ENCODE measurements at places on chromosomes 7 and 10.

DNA sequence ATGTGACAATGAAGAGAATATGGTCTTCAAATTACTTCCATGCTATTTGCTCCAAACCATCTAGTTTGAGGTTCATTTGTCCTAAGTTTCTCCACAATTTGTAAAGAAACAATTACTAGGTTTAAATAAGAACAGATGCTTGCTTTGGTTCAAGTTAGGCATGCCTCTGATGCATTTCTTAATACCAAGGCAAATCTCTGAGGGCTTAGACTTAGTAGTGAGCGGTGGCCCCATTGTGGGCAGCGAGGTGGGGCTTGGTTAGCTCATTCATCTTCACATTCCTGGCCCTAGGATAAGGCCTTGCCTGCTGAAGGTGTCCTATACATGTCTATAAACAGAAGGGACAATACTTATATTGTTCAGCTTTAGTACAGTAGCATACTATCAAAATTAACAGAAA is 52.4 kb upstream of the RHEB start:
- H3K4me3 ChIP-seq: no peak overlapping the region
- H3K27ac ChIP-seq: no peak overlapping the region
- H3K27me3 ChIP-seq: no peaks in the 10 kb centered on the region
- no peaks in the 10 kb centered on the region for H3K4me1 ChIP-seq
- no peaks in the 10 kb centered on the region for H3K36me3 ChIP-seq

DNA sequence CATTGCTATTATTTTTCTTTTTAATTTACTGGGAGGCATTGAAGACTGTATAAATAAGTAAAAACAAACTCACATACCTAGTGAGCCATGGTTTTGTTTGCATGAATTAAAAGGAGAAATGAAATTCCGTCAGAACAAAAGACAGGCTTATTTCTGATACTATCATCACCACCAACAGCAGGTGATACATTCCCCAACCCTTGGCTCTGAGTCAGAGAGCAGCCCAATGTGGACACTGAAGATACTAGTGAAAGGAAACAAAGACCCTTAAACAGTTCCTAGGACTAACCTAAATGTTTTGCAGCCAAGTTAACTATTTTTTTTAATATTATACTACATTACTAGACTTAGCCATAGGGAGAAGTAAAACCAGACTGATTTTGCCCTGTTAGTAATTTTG is 31.6 kb downstream of the CHRM2 start:
- DNase-seq: no peak
- H3K27me3 ChIP-seq: no peaks in the 10 kb centered on the region
- no peak overlapping the region for H3K27ac ChIP-seq
- H3K4me1 ChIP-seq: no peaks in the 10 kb centered on the region
- no peak overlapping the region for H3K4me3 ChIP-seq

DNA sequence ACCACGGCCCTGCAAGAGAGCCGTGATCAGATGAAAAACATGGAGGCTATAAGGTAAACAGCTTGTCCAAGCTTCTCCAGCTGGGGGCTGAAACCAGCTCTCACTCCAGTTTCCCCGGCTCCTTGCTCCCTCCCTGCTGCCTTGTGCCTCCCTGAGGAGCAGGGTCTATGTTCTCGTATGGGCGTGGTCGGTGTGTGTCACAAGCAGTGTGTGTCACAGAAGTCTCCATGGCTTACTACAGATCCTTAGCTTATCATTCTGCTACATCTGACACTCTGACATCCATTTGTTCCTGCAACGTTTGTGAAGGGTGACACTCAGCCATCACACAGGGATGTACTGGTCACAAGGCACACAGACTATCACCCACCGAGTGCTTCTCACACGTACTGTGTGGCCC is 54.6 kb downstream of the CSGALNACT2 start:
- H3K27ac ChIP-seq: no peak overlapping the region
- H3K4me1 ChIP-seq: no peaks in the 10 kb centered on the region
- no peak for DNase-seq
- H3K27me3 ChIP-seq: no peaks in the 10 kb centered on the region
- H3K36me3 ChIP-seq: no peaks in the 10 kb centered on the region
- H3K4me3 ChIP-seq: no peak overlapping the region

- no peaks in the 10 kb centered on the region for H3K4me1 ChIP-seq
- H3K27me3 ChIP-seq: no peaks in the 10 kb centered on the region
- H3K4me3 ChIP-seq: no peak overlapping the region
- no peak for DNase-seq
These were observed 49.8 kb upstream of the SLC35B4 start for GRCh38 chr7:134366481-134366880.

DNA sequence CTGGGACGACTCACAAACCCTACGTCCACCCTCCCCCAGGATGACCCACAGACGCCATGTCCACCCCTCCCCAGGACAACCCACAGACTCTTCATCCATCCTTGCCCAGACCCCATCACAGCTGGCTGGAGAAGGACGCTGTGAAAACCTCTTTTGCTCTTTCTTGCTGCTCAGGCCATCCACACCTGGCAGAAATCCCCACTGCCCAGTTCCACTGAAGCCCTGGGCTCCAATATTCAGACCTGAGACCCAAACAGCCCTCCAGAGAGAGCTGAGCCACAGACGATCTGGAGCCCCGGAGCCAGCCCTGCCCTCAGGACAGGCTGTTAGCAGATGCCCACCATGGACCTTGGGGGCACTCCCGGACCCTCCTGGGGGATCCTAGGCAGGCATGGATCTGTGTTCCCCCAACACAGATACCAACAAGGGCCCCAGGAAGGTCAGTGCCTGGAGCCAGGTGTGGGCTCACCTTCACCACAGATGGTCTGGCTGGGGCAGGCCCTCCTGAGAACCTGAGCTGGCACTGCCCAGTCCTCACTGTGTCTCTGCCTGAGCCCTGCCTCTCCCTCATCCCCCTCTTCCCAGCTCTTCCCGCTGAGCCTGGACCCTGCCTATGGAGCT is 226.2 kb downstream of the PTPRN2 start:
- no peak overlapping the region for H3K4me3 ChIP-seq
- no peaks in the 10 kb centered on the region for H3K4me1 ChIP-seq
- no peaks in the 10 kb centered on the region for H3K27me3 ChIP-seq
- no peak overlapping the region for H3K27ac ChIP-seq

GRCh38 chr10:129049501-129049900 is 417.5 kb upstream of the MGMT start:
- H3K27ac ChIP-seq: no peak overlapping the region
- H3K27me3 ChIP-seq: no peaks in the 10 kb centered on the region
- DNase-seq: no peak

GRCh38 chr10:71084061-71084817 is 128.1 kb upstream of the UNC5B start:
- no peaks in the 10 kb centered on the region for H3K27me3 ChIP-seq
- H3K4me3 ChIP-seq: no peak overlapping the region
- no peak overlapping the region for H3K27ac ChIP-seq

DNA sequence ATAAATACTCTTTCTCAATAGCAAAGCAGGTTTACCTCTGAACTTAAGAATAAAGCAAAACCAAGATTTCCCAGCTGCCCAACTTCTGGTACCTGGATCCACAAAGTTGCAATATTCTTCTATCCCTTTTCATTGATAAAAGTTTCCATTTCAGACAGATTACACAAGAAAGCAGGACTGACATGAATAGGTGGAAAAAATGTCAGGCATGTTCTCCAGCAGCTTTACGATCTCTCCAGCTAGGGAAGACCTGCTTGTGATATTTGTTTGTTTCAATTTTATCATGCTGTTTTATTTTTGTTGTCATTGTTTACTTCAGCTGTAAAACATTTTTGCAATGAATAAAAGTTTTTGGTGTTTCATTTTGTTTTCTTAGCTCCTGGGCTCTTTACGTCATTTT is 9.0 kb downstream of the RGS10 start:
- H3K27ac ChIP-seq: no peak overlapping the region
- H3K27me3 ChIP-seq: no peaks in the 10 kb centered on the region
- no peak for DNase-seq
- H3K4me3 ChIP-seq: no peak overlapping the region

DNA sequence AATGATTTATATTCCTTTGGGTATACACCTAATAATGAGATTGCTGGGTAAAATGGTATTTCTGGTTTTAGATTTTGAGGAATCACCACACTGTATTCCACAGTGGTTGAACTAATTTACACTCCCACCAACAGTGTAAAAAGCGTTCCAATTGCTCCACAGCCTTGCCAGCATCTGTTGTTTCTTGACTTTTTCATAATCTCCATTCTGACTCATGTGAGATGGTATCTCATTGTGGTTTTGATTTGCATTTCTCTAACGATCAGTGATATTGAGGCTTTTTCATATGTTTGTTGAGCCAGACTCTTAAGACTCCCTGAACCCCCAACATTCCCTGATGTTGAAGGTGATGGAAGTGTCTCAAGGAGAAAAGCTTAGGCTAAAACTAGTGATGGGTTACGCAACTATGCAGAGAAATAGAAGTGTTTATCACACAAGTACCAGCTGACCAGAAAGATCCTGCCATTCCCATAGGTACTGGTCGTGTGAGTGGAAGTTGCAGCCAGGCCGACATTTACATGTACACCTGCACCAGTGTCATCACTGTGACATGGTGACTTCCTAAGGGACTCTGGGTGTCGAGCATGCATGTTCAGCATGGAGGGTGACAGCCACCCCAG is 711.2 kb upstream of the NRP1 start:
- H3K4me3 ChIP-seq: no peak overlapping the region
- DNase-seq: no peak
- H3K27ac ChIP-seq: no peak overlapping the region
- no peaks in the 10 kb centered on the region for H3K36me3 ChIP-seq

DNA sequence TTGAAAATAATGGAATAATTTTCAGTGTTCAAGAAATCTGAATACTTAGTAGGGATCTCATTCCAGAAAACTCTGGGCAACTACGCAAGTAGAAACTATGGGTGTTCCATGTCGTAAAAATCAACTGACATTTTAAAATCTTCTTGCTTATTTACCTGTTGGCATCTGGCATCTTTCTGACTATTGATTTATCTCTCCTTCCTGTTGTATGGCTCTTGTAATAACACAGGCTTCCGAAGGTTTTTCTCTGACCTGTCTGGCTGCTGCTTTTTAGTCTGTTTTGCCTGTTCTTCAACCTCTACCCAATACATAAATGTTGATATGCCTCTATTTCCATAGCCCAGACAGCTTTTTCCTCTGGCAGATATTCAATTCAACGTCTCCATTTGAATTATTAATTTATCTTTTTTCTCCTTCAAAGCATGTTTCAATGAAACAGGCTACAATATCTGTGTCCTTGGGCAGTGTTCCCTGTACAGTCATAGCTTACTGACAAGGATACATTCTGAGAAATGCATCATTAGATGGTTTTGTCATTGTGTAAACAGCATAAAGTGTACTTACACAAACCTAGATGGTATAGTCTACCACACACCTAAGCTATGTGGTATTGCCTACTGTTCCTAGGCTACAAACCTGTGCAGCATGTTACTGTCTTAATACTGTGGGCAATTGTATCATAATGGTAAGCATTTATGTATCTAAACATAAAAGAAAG is 105.9 kb upstream of the ETV1 start:
- H3K27me3 ChIP-seq: no peaks in the 10 kb centered on the region
- no peak overlapping the region for H3K4me3 ChIP-seq
- H3K4me1 ChIP-seq: no peaks in the 10 kb centered on the region
- no peak for DNase-seq

GRCh38 chr10:116216676-116217075 is 56.3 kb downstream of the GFRA1 start:
- H3K4me1 ChIP-seq: no peaks in the 10 kb centered on the region
- H3K36me3 ChIP-seq: no peaks in the 10 kb centered on the region
- no peak for DNase-seq
- H3K4me3 ChIP-seq: no peak overlapping the region
- no peak overlapping the region for H3K27ac ChIP-seq

- peak; percentile 84 for DNase-seq
- H3K27me3 ChIP-seq: peaks cover 46% of the 10 kb centered on the region
- peak overlapping the region; percentile 24 for H3K4me3 ChIP-seq
- no peaks in the 10 kb centered on the region for H3K36me3 ChIP-seq
- H3K27ac ChIP-seq: no peak overlapping the region
These were observed 7.1 kb downstream of the SHH start for GRCh38 chr7:155804897-155805825.

- peaks cover 5% of the 10 kb centered on the region for H3K4me1 ChIP-seq
- peak; percentile 68 for DNase-seq
- H3K27ac ChIP-seq: peak overlapping the region; percentile 86
- no peak overlapping the region for H3K4me3 ChIP-seq
- no peaks in the 10 kb centered on the region for H3K36me3 ChIP-seq
These were observed 16.7 kb upstream of the CLIP2 start for GRCh38 chr7:74272305-74273038.

DNA sequence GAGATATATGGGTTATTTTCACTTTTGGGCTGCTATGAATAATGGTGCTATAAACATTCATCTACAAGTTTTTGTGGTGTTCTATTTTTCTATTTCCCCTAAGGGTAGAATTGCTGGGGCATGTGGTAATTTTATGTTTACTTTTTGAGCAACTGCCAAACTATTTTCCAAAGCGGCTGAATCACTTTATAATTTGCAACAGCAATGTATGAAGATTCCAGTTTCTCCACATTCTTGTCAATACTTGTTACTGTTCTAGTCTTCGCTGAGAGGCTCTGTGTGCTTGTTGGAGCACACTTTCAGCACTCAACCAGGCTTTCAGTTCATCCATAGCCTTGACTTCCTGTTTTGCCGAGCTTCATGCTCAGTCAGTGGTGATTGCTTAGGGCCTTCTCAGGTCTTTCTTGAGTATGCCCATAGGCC is 39.0 kb downstream of the ADK start:
- H3K4me1 ChIP-seq: no peaks in the 10 kb centered on the region
- H3K4me3 ChIP-seq: no peak overlapping the region
- DNase-seq: no peak
- no peaks in the 10 kb centered on the region for H3K36me3 ChIP-seq
- no peaks in the 10 kb centered on the region for H3K27me3 ChIP-seq

DNA sequence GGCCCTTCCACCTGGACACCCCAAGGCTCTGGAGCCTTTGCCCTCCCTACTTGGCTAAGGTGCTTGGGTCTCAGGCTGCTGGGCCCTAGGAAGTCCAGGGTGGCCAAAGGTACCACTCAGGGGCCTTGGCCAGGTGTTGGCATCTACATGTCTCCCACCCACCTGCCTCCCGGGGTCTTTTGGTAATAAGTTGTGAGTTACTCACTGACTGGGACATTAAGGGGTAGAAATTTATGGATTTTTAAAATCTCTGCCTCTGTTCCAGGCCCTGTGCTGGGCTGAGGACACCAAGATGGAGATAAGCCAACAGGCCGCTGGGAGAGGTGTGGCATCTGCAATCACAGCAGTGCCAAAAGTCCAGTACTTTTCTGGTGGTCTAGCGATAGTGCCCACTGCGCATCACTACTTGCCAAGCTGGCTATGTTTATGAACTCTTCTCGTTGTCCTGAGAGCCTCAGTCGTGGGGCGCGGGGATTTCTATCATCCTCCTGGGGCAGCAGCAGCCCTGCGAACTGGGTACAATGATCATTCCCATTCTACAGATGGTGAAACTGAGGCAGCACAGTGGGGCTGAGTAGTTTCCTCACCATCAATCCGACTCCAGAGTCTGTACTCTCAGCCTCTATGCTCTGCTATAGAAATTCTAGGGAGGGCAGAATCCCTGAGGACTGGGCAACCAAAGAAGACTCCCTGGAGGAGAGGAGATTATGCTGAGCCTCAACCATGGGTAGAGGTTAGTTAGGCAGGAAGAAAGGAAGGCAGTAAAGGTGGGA is 36.2 kb downstream of the TBATA start:
- no peak overlapping the region for H3K27ac ChIP-seq
- no peaks in the 10 kb centered on the region for H3K27me3 ChIP-seq
- no peaks in the 10 kb centered on the region for H3K36me3 ChIP-seq
- H3K4me3 ChIP-seq: no peak overlapping the region
- no peaks in the 10 kb centered on the region for H3K4me1 ChIP-seq
